ENCODE measurements at places on chromosomes 3 and 15.
A peak's percentile ranks its signal among the peaks of the same experiment; 100 is the strongest.

DNA sequence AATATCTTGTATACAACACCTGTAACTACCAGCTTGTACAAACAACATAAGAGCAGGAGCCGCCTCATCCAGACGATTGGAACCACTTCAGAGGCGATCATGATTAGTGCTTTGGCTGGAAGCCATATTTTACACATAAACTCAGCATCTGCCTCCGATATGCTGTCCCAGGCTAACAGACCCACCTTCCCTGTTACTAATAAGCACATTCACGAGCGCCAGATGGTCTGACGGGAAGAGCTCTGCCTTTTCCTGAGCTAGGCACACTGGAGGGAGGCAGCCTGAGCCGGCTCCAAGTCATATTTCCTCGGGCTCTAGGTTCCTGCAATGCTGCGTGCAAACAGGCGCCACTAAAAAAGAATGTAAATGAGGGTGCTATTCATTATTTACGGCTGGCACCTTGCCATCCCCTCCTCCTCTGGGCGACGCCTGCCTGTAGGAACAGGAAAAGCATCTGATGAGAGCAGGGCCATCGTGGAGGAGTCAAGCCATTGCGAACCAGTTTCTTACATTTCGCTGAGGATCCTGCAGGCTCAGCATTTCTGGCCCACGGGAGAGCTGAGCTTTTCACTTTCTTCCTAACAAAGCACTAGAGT lies 98.2 kb downstream of the ANXA2 start:
- peak; percentile 6 for DNase-seq

DNA sequence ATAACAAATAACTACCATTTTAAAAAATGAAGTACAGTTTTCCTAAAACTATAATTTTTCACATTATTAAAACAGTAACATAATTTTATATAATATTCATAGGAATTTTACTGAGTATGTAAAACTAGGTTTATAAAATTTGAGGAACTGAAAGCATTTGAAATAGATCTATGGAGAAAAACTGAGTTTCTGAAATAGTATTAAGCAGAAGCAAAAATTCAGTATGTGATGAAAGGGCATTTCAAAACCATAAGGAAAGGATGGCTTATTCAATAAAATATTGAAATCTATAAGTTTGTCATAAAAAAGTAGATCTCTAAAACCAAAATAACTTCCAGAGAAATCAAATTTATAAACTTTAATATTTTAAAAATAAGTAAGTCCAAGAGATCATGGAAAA lies 53.4 kb downstream of the GBE1 start:
- no peak for DNase-seq

DNA sequence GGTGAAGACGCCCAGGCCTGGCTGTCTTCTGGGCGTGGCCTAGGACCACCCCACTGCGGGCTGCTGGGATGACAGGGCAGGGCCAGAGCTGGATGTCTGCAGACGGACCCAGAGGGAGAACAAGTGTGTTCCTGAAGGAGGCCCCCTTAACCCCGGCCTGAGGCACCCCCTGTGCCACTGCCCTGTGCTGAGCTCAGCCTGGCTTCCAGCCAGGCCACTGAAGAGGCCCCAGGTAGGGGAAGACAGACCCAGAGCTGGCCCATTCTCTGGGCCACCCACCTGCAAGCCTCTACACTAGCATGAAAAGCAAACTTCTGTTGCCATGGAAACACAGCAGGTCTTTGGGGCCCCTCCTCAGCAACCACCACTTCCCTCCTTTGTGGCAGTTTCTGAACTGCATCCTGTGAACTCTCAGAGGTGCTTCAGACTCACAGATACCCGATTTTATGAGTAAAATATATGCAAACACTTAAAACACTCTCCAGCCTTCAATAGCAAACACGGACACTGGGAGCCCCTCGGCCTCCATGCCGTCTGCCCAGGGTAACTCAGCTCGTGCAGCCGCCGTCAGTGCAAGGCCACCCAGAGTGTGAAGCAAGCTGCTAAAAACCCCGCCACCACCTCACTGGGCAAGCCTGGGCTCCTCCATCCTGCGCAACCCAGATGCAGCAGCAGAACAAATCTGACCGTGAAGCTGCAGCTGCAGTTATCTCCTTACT lies 42.5 kb downstream of the CMTM6 start:
- DNase-seq: no peak

DNA sequence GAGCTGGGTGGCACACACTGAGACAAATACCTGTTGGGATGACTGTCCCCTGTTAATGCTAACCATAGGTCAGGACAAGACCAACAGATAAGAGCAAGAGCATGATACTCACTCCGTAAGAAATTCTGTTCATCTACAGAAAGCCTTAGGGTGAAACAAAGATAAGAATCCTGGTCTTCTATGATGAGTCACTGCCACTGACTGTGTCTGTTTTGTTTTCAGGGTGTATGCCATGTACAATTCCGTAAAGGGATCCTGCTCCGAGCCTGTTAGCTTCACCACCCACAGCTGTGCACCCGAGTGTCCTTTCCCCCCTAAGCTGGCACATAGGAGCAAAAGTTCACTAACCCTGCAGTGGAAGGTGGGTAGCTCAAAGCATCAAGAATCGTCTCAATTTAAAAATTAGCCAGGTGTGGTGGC lies 141.1 kb downstream of the GHSR start:
- no peak for DNase-seq

- no peak for DNase-seq
Observed at GRCh38 chr15:89293012-89293411, 41.6 kb downstream of the POLG start.

DNA sequence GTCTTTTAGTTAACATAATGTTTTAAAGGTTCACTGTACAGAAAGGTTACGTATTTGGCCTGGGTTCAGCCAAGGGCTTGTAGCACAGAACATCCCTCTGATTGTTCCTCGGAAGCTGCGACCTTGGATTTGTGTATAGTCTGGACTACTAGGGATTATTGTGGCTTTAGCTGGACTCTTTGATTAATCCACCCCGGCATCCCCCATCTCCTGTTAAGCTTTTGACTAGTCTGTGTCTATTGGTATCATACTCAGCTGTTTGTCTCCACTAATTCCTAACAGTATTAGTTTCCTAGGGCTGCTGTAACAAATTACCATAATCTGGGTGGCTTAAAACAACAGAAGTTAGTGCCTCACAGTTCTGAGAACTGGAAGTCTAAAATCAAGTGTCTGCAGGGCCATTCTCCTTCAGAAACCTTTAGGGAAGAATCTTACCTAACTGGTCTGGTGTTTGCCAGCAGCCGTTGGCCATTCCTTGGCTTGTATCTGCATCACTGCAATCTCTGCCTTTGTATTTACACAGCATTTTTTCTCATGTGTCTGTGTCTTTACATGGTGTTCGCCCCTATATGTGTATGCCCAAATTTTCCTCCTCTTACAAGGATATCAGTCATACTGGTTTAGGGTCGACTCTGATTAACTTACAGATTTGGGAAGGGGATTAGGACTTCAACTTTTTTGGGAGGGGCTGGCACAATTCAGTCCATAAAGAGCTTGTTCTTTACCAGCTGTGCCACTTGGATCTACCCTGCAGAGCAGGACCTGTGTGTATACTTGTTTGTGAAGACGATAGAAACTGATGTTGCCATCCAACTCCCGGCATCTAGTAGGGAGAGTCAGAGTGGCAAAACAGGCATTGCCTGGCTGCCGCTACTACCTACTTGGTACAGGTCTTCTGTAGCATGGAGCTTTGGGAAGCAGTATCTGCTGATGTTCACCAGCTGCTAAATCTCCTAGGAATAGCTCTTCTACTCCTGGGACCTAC lies 117.8 kb downstream of the UBE2E2 start:
- no peak for DNase-seq

DNA sequence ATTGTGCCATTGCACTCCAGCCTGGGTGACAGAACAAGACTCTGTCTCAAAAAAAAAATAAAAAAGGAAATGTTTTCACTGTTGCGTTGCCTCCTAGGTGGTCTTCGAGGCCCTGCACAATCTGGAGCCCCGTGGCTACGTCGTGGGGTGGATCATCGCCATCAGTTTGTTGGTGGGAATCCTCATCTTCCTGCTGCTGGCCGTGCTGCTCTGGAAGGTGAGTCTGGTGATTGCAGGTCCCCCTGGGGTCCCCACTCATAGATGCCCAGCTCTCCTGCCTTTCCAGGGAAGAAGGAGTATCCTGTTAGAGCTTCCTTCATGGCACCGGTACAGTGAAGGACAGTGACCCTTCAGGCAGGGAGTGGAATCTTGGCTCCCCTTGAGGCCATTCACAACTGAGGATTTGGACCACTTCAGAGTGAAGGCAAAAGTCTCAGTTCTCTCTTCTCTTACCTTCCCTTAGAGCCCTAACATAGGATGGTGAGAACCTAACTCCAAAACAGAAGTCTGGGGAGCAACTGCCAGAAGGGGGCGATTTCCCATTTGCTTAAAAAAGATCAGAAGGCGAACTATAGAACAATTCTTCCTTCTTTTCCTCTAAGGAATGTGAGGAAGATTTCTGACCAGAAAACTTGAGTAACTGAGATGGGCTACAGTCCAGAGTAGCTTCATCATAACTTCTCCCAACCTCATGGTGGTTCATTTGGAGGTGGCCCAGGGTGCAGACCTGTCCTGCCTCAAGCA lies 57.8 kb upstream of the CTDSPL start:
- DNase-seq: no peak

DNA sequence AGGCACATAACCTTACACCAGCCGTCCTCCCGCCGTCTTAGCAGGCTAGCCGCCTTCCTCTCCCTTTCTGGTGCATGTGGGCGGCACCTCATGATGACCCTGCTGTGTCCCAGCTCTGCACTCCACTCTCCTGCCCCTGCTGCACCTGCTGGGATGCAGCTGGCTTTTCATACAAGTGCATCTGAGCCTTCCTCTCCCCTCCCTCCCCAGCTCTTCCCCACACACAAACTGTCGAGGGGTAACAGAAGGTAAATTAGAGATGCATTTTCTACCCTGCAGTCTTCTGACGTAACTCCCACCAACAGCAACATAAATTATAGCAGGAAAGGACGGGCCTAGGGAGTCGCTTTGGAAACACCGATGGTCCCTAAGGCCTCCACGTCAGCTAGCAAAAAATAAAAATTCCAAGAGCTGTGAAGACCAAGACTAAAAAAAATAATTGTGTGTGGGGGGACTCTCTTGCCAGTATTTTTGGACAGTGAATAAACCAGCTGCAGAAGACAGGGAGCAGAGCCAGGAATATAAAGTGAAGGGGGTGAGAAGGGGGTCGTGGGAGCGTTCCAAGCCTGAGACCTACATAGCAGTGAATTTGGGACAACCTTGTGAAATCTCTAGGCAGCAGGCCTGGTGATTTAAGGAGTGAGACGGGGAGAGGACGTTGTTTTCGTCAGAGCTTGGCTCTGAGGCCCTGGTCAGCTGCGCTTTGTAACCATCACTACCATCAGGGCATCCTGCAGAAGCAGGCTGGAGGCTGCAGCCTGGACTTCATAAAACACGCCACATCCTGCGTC lies 216.2 kb downstream of the ADAMTS17 start:
- no peak for DNase-seq

- DNase-seq: no peak
Observed at GRCh38 chr15:52984507-52984906, 194.4 kb upstream of the ONECUT1 start.

DNA sequence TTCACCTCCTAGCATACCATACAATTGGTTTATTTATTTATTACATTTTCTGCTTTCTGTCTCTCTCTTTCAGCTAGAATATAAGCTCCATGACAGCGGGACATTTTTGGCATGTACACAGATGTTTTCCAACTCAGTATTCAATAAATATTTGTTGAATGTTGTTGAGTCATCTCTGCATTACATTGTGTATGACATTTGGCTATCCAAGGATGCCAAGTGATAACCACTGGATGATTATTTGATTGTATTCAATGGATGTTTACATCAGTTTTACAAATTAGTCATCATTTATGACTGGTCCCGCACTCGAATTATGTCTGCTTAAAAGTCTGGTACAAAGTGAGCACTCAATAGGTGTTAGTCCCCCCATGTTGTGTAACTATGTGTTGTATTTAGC lies 49.5 kb upstream of the STXBP5L start:
- no peak for DNase-seq

- no peak for DNase-seq
Observed at GRCh38 chr15:90241343-90242192, 7.6 kb downstream of the GDPGP1 start.

GRCh38 chr15:80455051-80455648 lies 51.0 kb downstream of the ARNT2 start:
- DNase-seq: no peak

- DNase-seq: no peak
Observed at GRCh38 chr15:88232771-88233201, 23.8 kb downstream of the NTRK3 start.

- no peak for DNase-seq
Observed at GRCh38 chr15:70093070-70093469, 4.6 kb downstream of the TLE3 start.

- no peak for DNase-seq
Observed at GRCh38 chr3:9704347-9705322, 1.0 kb downstream of the CPNE9 start.

GRCh38 chr15:86377914-86378313 lies 298.2 kb downstream of the AGBL1 start:
- no peak for DNase-seq

DNA sequence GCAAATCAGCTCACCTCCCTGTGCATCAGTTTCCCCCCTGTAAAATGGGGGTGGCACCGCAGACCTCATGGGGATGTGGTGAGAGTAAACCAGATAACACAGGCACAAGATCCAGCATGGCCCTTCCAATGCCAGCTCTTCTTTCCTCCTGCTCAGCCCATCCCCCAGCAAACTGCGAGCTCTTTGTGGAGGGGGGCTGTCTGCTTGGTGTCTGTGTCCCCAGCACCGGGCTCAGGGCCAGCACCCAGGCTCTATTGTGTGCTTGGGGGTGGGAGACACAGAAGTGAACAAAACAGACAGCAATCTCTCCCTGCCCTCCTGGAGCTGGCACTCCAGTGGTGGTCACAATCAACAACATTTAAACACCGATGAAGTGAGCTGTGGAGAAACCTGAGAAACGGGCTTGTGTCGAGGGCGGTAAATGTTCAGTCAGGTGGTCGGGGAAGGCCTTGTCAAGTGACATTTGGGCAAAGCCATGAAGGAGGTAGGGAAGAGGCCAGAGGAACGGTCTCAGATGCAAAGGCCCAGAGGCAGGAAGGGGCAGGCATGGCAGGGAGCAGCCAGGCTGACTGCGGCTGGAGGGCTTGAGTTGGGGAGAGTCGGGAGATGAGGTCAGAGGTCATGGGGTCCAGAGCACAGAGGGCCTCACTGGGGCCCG lies 28.4 kb downstream of the GRIP2 start:
- DNase-seq: no peak

GRCh38 chr3:151863611-151864010 lies 9.8 kb upstream of the SUCNR1 start:
- DNase-seq: no peak

- no peak for DNase-seq
Observed at GRCh38 chr15:100016632-100017031, 283.4 kb upstream of the LYSMD4 start.

Measured in anterior cingulate cortex (tissue), 58 donors.